ENCODE measurements at places on chromosomes 4 and X.

DNA sequence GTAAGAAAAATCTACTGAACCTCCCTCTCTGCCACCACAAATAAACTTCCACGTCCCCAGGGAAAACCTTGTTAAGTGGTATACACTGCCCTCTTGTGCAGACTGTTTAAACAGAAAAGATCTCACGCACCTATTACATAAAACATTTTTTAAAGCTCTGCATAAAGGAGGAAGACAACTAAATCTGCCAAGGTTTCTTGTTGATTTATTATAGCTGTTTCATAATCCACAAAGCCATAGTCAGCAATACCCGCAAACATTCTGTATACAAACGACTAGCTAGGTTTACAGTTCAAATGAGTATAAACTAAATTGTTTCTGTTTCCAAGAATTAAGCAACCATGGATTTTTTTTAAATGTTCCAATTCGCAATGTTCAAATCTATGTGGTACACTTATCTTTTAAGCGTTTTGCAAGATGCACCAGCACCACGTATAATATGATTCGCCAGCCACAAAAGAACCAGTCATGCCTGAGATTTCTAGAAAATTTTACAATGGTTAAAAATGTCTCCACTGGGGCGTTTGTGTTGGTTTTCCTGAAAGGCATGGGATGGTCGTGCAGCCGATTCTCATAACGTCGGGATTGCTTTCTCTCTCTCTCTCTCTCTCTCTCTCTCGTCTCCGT, 164.6 kb downstream of the PRKX start:
- DNase-seq, result no peak

GRCh38 chr4:112647785-112648184, 10.8 kb downstream of the LARP7 start:
- no peak for DNase-seq

DNA sequence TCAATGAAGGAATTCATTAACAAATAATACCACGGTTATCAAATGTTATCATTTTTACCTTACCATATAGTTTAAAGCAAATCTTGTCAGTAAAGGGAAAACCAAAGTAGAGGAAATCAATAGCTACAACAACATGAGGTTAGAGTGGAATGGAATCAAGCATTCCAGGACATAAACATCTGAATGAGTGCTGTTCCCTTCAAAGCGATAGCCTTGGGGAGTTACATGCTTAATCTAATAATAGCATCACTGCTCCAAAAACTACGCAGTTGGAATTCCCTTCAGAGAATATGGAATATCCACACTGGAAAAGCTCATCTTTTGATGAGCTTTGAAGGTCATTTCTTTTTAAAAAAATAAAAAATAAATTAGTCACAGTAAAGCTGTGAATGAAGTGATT, 31.2 kb downstream of the PDE5A start:
- no peak for DNase-seq

GRCh38 chr4:76199664-76200211, 13.9 kb downstream of the SCARB2 start:
- DNase-seq, result peak; percentile 95
